ENCODE measurements at places on chromosomes 11 and 22. TPM values are rescaled to one million over a fixed set of nuclear protein-coding genes. Genes with fewer than 3 reads are reported as not detected.
A peak's percentile ranks its signal among the peaks of the same experiment; 100 is the strongest.

The CECR2 gene
- total RNA-seq: under 0.01 TPM

The CADM1 gene
- total RNA-seq: 0.77 TPM

The PTPN5 gene
- total RNA-seq: not detected

The GALNT18 gene
- total RNA-seq: 145 TPM

The CALCA gene
- not detected for total RNA-seq

The BTG4 gene
- total RNA-seq: not detected

GRCh38 chr11:93753241-93753640, 11.8 kb downstream of the C11orf54 start:
- no peak for DNase-seq

GRCh38 chr22:23762842-23763578, at the start of gene C22orf15:
C22orf15 (plus strand) TSS chr22:23762990; CDS start chr22:23763307, 317 bp downstream.
- no peak for DNase-seq

GRCh38 chr11:131645237-131645636, 274.8 kb downstream of the NTM start:
- no peak for DNase-seq

GRCh38 chr11:9875862-9876261, 212.0 kb downstream of the SWAP70 start:
- DNase-seq: peak; percentile 78

DNA sequence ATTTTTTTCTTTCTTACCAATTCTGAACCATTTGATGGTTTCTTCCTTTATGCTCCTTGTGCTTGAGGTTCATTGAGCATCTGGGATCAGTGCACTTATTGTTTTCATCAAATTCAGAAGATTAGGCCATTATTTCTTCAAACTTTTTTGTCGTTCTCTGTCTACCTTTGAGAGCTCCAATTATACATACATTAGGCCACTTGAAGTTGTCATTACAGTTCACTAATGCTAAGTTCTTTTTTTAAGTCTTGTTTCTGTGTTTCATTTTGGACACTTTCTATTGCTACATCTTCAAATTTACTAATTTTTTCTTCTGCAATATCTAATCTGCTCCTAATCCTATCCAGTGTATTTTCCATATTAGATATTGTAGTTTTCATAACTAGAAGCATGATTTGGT, 40.8 kb downstream of the CDPF1 start:
- DNase-seq: no peak

GRCh38 chr11:66465373-66466224, 1.1 kb upstream of the PELI3 start:
- DNase-seq: no peak

GRCh38 chr11:46332568-46333393, 14.5 kb upstream of the DGKZ start:
- DNase-seq: no peak

DNA sequence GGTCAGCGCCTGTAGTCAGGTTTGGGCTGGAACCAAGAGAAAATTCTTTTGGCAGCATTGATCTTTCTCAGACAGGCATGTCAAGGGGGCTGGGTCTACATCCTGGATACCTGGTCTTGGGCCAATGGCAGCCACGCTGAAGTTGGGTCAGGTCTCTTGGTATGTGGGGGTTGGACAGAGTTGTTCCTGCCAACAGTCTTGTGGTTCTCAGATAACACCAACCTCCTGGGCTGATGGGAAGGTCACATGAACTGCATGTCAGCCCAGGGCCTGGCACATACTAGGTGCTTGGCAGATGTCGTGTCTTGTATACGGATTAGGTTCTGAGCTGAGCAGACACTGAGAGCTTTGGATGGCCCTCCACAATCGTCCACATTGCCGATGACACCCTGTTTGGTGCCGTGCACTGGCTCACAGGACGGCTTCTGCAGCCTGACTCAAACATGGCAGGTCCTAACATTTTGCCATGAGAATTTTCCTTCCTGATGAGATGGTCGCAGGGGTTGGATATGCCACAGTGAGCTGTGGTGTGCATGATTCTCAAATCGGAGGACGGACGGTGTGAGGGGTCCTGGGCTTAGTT, 42.0 kb downstream of the FBLN1 start:
- no peak for DNase-seq

GRCh38 chr11:73287400-73288101, 15.4 kb downstream of the P2RY6 start:
- no peak for DNase-seq

- DNase-seq: peak; percentile 53
Measured at GRCh38 chr11:765025-765801, 12.1 kb downstream of the GATD1 start.

DNA sequence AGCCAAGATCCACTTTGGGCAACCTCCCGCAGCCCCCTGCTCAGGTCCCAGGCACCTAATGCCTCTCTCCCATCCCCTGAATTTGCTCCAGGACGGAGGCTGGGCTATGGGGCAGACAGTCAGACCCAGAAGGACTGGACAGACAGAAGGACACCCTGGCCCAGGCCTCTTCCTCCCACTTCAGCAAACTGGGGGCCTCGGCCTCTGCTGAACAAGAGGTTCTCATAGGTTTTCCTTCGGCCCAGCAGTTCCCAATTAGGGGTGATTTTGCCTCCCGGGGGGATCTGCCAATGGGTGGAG, 3.7 kb downstream of the SPI1 start:
- DNase-seq: no peak

DNA sequence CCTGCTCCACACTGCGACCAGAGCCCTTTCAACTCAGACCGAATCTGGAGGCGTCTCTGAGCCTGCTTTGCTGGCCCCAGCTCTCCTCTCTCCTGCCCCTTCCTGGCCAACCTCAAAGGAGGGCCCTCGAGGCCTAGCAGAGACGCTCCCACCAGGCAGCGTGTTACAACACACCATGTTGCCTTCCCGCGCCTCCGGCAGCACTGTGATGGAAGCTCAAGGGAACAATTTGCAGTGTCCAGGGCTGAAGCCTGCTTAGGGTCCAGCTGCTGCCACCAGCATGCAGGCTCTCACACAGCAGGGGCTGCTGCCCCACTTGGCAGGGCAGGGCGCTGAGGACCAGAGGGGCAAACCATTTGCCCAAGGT, 18.4 kb downstream of the LINC01488 start:
- DNase-seq: no peak

DNA sequence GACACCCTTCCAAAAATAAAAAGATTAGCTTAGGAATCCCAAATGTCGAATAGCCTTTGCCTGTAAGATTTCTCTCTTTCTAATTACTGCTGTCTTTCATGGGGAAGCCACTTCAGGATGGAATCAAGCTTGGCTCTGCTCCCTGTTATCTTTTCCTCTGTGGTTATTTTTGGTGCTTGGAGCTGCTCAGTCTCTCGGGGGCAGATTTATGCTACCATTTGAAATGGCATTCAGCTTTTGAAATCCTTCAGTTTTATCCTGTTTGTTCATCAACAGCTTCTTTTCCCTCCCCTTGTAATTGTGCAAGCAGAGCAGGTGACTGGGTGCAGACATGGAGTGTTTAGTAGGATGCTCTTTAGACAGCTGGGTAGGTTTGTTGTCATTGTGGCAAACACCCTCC, 111.0 kb downstream of the DBX1 start:
- DNase-seq: no peak

GRCh38 chr11:36343436-36343835, 47.3 kb downstream of the PRR5L start:
- DNase-seq: no peak

- no peak for DNase-seq
Measured at GRCh38 chr11:88620568-88621130, 283.1 kb upstream of the CTSC start.

GRCh38 chr11:9752091-9752490, 88.2 kb downstream of the SWAP70 start:
- DNase-seq: no peak

DNA sequence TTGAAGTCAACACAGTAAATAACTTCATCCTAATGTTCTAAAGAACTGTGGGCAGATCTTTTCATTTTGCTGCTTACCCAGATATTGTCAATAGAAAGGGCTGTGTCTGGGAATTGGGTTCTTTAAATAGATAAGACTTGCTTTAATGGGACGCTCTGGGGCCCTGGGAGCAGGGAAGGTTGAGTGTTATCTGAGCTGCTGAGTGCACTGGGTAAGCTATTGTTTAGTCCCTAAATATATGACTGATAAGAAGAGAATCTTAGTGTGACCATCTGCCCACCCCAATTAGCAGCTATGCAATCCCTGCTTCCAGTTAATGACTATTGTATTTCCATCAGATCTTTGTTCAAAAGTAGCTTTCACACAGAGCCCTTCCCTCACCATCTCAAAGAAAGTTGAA, 44.4 kb downstream of the ARHGAP42 start:
- DNase-seq: no peak

DNA sequence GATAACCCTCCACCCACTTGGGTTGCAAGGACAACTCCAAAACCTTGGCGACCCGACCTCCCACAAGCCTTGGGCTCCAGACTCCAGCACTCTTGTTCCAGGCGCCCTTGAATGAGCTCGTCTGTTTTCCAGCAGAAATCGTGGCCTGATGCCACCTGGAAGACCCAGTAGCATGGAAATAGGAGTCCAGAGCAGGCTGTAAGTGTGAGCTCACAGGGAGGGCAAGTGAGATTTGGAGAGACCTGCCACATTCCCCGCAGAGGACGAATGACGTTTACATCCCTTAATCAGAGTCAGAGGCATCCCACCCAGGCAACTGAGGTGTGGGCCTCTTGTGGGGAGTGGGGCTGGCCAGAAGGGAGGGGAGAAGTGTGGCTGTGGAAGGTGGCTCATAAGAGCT, 71.9 kb downstream of the LDLRAD3 start:
- DNase-seq: no peak

GRCh38 chr11:11313426-11313825, 39.6 kb downstream of the CSNK2A3 start:
- DNase-seq: peak; percentile 62

GRCh38 chr11:116930177-116930576, 92.8 kb upstream of the APOA1 start:
- DNase-seq: no peak
